ENCODE measurements at places on chromosomes 1 and 21. TPM values are rescaled to one million over a fixed set of nuclear protein-coding genes. Genes with fewer than 3 reads are reported as not detected.

C1orf56 gene
- 5.6 TPM for total RNA-seq

SLC37A1 gene
- 3.4 TPM for total RNA-seq

SHISA4 gene
- 12.2 TPM for total RNA-seq

DNM3 gene
- 0.60 TPM for total RNA-seq

SMIM1 gene
- total RNA-seq = 1.6 TPM
